Stimulated activated CD8-positive, alpha-beta memory T cell treated with anti-CD3 and anti-CD28 coated beads, Interleukin-4, amount 100 ng/mL, for 4 hours (primary cell): ENCODE measurements at places on chromosomes 5 and 9.
A peak's percentile ranks its signal among the peaks of the same experiment; 100 is the strongest.

- DNase-seq, result no peak
These were observed 333.3 kb downstream of the SEMA5A start for GRCh38 chr5:9212605-9213004.

DNA sequence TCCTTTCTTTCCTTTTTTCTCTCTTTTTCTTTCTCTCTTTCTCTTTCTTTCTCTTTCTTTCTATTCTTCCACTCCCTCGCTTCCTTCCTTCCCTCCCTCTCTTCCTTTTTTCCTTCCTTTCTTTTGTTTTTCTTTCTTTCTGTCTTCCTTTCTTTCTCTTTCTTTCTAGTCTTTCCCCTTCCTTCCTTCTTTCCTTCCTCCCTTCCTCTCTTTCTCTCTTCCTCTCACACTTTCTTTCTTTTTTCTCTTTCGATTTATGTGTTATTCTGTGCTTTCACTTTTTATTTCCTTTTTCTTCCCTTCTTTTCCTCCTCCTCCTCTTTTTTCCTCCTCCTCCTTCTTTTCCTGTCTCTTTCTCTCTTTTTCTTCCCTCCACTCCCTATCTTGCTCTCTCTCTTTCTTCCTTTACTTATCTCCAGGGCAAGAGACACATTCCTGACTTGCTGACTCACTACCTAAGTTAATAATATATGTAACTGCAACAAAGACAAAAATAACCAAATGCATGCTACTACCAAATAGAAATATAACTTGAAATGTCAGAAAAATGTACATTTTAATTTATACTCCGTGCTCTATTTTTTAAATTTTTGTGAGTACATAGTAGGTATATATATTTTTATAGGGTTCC is 445.5 kb downstream of the GABRG2 start:
- DNase-seq, result no peak

- no peak for DNase-seq
These were observed 99.7 kb upstream of the CCL21 start for GRCh38 chr9:34809504-34810186.

DNA sequence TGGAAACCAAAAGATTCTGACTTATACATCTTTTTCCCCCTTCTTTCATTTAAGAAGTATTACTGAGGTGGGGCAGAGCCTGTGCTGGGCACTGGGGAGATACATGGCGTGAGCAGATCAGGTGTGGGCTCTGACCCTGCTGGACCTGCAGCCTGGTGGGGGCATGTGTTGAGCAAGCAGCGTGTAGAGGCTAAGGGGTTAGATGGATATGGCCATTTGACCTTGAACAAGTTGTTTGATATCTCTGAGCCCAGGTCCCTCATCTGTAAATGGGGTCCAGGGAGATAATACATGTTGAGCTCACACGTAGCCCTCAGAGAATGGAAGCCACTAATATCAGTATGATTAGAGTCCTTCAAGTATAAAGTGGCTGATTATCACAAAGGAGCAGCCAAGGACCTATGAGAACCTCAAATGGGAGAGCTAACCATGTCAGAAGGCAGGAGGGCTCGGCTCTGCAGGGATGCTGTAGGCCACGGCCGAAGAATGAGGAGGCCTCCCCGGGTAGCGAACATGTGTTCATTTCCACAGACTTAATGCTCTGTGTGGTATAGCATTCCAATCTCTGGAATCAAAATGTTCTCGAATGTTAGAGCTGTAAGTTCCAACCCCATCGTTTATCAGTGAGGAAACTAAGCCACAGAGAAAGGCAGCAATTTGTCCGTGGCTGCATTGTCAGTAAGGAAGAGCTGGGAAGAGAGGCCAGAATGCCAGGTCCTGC is 15.4 kb upstream of the ANGPTL2 start:
- no peak for DNase-seq

GRCh38 chr5:83925321-83925954 is 204.8 kb upstream of the HAPLN1 start:
- no peak for DNase-seq

GRCh38 chr5:43702815-43703214 is 99.8 kb downstream of the NNT start:
- DNase-seq, result no peak

GRCh38 chr5:90558344-90559192 is at the start of gene ADGRV1:
Gene ADGRV1, plus strand, starts transcription at chr5:90558797. Its CDS starts 99 bp downstream, at chr5:90558896.
- DNase-seq, result no peak

GRCh38 chr5:160484678-160485077 is 63.0 kb downstream of the PTTG1 start:
- DNase-seq, result no peak

DNA sequence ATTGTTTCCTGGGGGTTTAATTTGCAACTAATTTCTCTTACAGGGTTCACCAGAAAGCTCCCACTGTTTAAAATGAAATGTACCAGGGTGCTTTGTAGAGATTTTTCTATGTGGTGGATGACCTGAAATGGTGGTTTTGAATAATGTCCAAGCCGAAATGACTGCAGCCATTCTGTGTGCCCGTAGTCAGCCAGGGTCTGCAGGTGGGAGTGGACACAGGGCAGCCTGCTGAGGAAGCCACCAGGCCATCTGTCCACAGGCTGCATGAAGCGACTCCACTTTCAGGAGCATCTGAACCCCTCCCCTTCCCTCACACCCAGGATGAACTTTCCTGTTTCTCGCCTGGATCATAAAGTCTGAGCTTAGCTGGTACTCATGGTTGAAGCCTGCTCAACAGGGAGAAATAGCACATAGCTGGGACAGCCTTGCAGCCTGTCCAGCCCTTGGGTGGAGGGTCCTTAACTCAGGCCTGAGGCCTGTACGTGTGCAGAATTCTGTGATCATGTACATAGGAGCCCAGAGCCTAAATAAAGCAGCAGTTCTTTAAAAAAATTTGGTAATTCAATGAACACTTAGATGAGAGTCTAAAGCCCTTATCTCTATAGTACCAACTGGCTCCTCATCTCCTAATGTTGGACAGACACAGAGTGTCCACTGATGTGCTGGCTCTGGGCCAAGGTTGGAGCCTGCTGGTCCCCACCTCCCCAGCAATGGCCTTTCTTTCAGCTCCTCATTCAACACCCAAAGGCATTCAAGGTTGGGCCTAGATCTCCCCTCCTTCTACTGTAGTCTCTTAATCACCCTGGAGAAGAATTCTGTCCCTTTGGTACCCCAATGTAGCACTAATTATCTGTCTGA is 72.8 kb downstream of the SHB start:
- no peak for DNase-seq

DNA sequence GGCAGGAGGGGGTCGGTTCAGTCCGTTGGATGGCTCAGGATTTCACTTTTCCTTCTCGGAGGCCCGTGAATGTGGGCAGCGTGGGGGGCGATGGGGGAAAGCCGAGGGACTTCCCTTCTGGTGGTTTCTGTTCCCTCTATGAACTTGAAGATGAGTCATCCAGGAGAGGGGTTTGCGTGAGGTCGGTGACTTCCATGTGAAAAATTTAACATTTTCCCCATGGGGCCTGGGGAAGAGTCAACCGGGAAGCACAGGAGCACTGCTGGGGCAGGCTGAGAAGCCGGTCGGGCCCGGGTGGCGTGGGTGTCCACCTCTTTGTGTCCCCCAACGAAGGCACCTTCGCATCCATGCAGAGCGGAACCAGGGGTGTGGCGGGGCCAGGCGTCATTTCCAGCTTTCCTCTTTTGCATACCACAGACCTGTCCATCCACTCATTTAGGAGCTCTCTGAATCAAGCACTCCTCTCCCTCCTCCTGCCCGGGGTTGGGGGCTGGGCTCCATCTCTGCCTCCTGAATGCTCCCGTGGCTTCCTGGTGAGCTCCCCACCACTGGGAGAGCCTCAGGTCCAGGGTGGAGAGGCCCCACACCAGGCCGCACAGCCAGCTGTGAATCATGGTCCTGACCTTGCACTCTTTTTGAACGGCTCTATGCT is 68.4 kb downstream of the ANKRD33B start:
- peak; percentile 7 for DNase-seq

DNA sequence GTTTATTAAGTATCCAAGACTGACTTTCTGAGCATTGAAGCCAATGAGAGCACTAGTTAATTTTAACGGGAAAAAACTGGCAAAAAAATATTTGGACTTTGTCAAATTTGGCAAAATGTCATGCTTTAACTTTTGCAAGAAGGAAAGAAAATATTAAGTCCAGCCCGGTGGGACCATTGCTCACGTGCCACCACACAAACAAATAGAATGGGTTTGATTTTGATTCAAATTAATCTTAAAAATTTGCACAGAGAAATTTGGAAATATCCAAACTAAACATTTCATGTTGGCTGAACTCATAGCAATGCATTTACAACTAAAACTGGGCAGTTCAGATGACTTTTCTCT is 302.2 kb downstream of the EBF1 start:
- DNase-seq, result no peak

DNA sequence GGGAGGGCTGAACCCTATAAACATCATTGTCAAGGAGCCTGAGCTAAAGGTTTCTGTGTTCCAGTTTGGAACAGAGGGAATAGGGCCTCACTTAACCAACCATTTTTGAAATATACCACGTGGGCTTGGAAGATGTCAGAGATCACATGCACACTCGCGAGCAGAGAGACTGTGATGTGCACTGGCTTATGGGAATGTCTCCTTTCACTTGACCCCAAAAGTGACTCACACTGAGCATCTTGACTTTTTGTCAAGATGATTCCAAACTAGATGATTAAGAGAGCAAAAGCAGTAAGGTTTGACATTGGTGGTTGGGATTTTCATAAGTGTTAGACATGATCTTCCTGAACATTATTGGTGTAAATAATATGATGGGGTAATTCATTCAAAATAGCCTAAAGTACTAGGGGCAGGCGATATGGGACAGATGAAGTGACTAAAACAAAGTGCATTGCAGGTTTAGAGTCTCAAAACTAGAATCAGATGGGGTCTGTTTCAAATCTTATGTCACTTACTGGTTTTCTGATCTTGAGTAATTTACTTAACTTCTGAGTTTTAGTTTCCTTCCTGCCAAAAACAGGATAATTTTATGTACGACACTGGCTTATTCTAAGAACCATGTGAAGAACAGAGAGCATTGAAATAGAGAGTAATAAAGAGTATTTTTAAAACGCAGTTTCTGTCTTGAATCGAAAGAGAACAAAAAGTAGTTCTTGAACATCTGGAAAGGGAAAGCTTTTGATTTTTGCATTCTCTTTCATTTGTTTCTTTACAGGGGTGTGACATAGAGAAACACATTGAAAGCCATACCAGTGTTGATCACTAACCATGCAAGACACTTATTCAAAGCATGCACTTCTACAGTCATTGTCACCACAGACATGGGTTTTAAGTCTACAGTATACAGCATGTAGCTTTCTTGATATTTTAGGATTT is 383.0 kb downstream of the DIRAS2 start:
- no peak for DNase-seq

DNA sequence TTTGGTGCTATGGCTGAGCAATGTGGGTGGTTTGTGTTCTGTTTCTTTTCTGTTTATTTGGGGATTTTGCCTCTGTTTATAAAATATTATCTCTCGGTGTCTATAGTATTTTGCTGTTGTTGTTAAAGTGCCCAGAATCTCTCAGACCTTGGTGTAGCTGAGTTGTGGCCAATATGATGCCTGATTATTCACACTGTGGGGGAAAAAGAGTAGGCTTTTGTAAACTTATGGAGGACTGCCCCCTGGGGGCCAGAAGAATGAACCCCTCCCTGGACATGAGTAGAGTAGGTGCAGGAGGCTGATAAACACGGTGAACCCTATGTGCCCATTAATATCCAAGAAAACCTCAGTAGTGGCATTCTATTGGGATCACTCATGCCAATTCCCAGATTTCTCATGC is 49.0 kb upstream of the DPYSL3 start:
- DNase-seq, result no peak

DNA sequence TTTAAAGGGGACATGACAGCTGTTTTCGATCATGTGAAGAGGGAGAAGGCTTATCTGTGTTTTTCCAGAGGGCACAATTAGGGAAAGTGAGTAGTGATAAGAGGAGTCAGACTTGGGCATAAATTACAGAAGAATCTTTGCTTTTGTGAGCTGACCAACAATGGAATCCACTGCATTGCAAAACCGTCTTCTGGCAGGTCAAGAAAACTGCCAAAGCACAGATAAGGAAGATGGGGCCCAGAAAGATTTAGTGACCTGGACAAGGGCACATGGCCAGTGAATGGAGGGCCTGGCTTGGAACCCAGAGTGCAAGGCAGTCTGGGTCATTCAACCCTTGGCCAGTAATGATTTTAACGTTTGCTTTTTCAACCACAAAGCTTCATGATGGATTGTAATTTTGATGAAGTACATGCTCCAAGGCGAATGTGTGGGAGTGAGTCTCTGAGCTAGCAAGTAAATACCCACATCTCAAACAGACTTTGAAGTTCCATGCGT is 153.2 kb upstream of the MAST4 start:
- DNase-seq, result no peak

DNA sequence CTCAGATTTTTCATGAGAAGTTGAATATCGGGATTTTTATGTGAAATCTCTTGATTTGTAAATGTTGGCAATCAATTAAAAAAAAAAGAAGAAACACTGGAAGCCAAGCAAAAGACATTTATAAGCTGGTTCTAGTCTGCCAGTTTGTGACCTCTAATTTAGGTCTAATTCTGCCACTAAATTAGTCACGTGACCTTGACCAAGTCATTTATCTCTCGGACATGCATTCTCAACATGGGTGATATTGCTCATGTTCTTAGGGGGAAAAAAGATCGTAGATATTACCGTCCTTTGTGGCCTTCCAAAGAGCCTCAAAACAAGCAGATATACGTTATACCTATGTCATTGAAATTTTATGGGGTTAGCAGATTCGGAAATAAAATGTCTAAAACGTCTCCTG is 52.9 kb upstream of the PTPDC1 start:
- DNase-seq, result no peak

DNA sequence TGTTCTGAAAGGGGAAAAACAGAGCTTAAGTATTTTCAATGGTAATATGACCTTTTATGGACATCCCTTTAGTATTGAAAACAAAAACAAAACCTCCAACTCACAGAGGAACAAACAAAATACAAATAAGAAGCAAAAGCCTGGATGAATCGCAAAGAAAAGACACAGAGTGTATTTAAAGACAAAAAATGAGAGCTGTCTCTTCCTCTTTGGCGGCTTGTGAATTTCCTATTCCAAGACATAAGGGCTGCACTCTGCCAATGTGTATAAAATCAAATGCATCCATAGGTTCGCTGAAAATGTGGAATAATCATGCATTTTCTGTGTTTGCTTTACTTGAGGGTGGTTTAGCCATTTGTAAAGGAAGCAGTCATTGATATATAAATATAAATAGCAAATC is 739.3 kb upstream of the ZNF608 start:
- no peak for DNase-seq

DNA sequence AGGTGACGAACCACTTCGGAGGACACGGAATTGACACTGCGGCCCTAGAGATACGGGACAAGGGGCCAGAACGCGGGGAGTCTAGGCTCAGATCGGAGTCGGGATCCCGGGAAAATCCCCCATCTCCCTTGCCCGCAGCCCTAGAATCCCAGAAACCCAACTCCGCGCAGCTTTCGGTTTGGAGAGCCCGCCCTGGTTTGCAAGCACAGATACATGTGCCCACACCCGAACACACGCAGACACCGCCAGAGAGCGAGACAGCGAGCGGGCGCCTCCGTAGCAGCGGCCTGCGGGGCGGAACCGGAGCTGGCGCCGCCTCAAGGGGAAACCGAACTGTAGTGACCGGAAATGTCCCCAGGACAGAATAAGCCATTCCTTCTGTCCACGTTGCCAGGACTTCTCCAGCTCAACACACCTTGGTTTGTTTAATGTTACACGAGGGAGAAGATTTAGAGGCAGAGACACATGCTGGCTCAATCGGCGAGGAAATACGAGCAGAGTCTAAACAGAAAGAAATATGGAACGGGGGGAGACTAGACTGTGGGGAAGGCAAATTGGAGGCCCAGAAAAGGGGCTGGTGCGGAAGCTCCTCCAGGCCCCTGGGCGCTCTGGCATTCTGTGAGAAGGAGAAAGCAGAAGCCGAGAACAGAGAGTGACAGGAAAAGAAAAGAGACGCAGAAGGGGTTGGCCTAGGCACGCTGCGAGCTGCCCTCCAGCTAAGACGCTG is 2.9 kb upstream of the PAX5 start:
- peak; percentile 26 for DNase-seq
